ENCODE measurements at places on chromosomes 3 and 15.

- DNase-seq, result no peak
Observed at GRCh38 chr3:95588473-95588872, 1225.9 kb upstream of the EPHA6 start.

GRCh38 chr3:17466028-17466427, 276.4 kb downstream of the TBC1D5 start:
- no peak for DNase-seq

- DNase-seq, result no peak
Observed at GRCh38 chr3:115254492-115255196, 107.6 kb upstream of the ZBTB20 start.

DNA sequence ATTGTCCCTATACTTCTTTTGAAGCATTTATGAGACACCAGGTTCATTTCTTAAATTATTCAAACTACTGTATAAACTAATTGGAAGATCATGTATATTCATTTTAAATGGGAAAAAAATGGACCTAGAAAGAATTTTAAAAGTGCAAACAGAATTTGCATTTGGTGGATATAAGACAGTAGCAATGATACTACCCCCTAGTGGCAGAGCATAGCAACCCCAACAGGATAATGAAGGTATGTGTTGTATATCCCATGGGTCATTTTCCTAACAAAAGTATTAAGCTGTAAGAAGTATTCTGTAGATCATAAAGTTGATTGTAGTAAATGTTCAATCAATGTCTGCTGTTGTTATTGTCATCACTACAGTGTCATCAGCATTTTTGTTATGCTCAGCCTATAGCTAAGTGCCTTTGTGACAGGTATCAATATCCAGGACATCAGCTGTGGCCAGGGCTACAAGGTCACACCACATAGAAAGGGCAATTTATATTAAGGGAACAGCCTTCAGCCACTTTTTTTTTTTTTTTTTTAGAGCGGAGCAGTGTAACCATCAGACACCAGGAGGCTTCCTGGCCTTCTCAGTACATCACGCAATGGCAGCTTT, 175.8 kb downstream of the FOXB1 start:
- DNase-seq, result no peak

- no peak for DNase-seq
Observed at GRCh38 chr3:160090653-160091052, 102.0 kb downstream of the IL12A start.
